Right atrium auricular region (tissue), 2 donors: ENCODE measurements at places on chromosomes 1 and 21. TPM values are rescaled to one million over a fixed set of nuclear protein-coding genes. Genes with fewer than 3 reads are reported as not detected.
A peak's percentile ranks its signal among the peaks of the same experiment; 100 is the strongest.

The SPRR1A gene
- total RNA-seq, result not detected

The LCE3D gene
- total RNA-seq, result not detected

The INSRR gene
- total RNA-seq, result not detected

GRCh38 chr1:35454616-35455015 lies 102.6 kb downstream of the KIAA0319L start:
- H3K4me1 ChIP-seq, result no peaks in the 10 kb centered on the region
- no peak for DNase-seq
- H3K27ac ChIP-seq, result no peak overlapping the region
- H3K27me3 ChIP-seq, result no peaks in the 10 kb centered on the region
- peaks cover 26% of the 10 kb centered on the region for H3K36me3 ChIP-seq
- H3K4me3 ChIP-seq, result no peak overlapping the region

DNA sequence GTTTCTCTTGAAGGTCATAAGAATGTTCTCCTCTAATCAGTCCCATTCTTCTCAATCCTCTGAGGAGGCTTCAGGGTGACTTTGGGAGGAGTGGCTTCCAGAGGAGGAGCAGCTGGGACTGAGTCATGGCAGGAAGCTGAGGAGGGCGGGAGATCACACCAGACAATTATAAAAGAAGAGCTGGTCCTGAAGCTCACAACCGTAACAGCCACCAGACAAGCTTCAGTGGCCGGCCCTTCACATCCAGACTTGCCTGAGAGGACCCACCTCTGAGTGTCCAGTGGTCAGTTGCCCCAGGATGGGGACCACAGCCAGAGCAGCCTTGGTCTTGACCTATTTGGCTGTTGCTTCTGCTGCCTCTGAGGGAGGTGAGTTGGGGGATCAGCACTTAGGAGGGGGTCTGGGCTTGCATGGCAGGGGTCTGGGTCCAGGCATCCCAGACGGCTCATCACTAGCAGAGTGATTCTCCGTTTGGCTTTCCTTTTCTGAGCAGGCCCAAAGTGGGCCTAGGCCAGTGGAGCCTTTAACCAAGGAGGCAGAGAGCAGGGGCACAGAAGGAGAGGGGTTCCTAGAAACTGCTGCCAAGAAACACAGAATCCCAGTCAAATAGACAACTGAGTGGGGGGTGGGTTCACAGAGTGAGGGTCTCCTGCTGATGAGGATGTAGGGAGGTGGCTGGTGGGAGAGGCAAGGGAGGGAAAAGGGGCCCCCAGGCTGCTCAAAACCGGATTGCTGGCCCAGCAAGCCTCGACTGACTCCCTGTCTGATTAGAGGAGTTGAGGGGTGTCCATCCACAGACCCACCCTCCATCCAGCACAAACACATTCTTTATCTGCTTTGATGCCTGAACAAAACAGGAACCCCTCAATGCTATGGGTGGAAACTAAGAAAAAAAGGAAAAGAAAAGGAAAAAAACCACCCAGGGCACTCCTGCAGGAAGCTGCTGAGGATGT lies at the start of gene ECM1:
Gene ECM1 (plus strand): TSS at position 198 of the 953 bp plus-strand sequence. CDS start 101 bp downstream, at position 299.
- peak within 1 kb of the TSS; percentile 84 for H3K27ac ChIP-seq
- no peaks in the 10 kb centered on the region for H3K27me3 ChIP-seq
- no peaks in the 10 kb centered on the region for H3K4me1 ChIP-seq

DNA sequence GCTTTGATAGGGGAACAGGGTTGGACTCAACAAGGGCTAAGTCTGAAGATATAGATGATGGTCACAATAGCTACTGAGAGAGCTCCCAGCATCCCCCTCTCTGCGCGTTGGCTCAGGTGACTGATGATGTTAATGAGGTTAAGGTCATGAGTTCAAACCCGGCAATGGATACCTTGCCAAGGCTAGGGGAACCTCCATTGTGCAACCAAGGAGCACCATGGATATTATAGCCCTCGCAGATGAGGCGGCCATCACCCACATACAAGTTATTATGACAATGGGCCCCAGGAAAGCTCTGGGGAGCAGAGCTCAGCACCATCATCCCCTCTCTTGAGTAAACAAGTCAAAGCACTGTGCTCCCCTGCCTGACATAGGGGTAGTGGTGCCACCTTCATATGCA lies 8.2 kb downstream of the KCNA2 start:
- H3K4me3 ChIP-seq, result no peak overlapping the region
- H3K4me1 ChIP-seq, result no peaks in the 10 kb centered on the region
- H3K27me3 ChIP-seq, result no peaks in the 10 kb centered on the region
- H3K27ac ChIP-seq, result no peak overlapping the region
- no peaks in the 10 kb centered on the region for H3K36me3 ChIP-seq
- no peak for DNase-seq

GRCh38 chr1:204571128-204571527 lies 54.9 kb downstream of the MDM4 start:
- no peak overlapping the region for H3K27ac ChIP-seq
- H3K4me3 ChIP-seq, result no peak overlapping the region
- H3K27me3 ChIP-seq, result no peaks in the 10 kb centered on the region
- H3K4me1 ChIP-seq, result peaks cover 14% of the 10 kb centered on the region
- DNase-seq, result no peak

GRCh38 chr1:109112652-109113285 lies 1.1 kb upstream of the ELAPOR1 start:
- peak; percentile 95 for DNase-seq
- H3K36me3 ChIP-seq, result no peaks in the 10 kb centered on the region
- no peak overlapping the region for H3K27ac ChIP-seq
- H3K27me3 ChIP-seq, result no peaks in the 10 kb centered on the region
- peaks cover 28% of the 10 kb centered on the region for H3K4me1 ChIP-seq

GRCh38 chr21:36463991-36464390 lies 15.9 kb downstream of the CLDN14 start:
- H3K27me3 ChIP-seq, result no peaks in the 10 kb centered on the region
- no peak overlapping the region for H3K27ac ChIP-seq
- no peaks in the 10 kb centered on the region for H3K36me3 ChIP-seq
- no peak overlapping the region for H3K4me3 ChIP-seq
- peaks cover 7% of the 10 kb centered on the region for H3K4me1 ChIP-seq

- H3K27me3 ChIP-seq, result no peaks in the 10 kb centered on the region
- no peak overlapping the region for H3K4me3 ChIP-seq
- no peak for DNase-seq
- H3K27ac ChIP-seq, result no peak overlapping the region
- H3K4me1 ChIP-seq, result no peaks in the 10 kb centered on the region
These were observed 61.3 kb downstream of the PTBP2 start for GRCh38 chr1:96782856-96783255.

- no peaks in the 10 kb centered on the region for H3K27me3 ChIP-seq
- DNase-seq, result no peak
- no peaks in the 10 kb centered on the region for H3K36me3 ChIP-seq
- H3K4me3 ChIP-seq, result no peak overlapping the region
These were observed 93.9 kb downstream of the TEX35 start for GRCh38 chr1:178606839-178607238.

- no peaks in the 10 kb centered on the region for H3K36me3 ChIP-seq
- peak overlapping the region; percentile 80 for H3K27ac ChIP-seq
- H3K4me3 ChIP-seq, result no peak overlapping the region
- no peak for DNase-seq
These were observed 25.6 kb downstream of the ALPL start for GRCh38 chr1:21534674-21535378.

GRCh38 chr1:84939151-84939550 lies 46.1 kb upstream of the LPAR3 start:
- DNase-seq, result no peak
- no peaks in the 10 kb centered on the region for H3K4me1 ChIP-seq
- no peaks in the 10 kb centered on the region for H3K36me3 ChIP-seq
- H3K27ac ChIP-seq, result no peak overlapping the region
- no peak overlapping the region for H3K4me3 ChIP-seq
- H3K27me3 ChIP-seq, result no peaks in the 10 kb centered on the region

DNA sequence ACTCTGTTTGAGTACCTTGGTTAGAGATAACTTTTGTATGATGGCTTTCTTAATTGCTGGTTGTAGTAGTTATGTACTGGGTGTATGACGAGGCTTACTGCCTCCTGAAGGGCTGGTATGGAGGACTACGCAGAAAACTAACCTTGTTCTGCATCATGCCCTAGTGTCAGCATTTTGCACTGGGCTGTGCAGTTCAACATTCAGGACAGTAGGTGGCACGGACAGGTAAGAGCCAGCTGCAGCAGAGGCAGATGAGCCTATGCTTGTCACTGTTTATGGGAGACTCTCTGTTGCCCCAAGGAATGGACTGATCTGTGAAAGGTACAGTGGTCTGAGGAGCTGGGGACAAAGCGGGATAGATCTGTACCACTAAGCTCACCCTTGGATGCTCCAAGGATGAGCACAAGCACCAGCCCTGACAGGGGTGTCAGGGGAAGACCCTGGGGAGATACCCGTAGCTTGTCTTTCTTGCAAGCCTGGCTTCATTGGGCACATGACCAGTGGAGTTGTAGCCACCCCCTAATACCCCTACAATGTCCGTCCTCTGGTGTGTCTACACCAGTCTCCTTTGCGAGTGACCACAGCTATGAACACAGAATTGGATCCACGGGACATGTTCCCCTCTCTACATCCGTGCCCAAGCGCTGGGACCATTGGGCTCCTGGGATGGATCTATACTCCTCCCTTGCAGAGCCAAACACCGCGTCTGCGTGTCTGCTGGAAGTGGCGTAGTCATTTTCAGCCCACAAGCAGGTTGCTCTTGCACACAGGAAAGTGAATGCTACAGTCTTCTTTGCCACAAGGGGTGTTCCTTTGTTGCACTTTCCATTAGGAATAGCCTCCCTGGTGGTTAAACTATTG lies 51.1 kb upstream of the CFHR3 start:
- H3K4me3 ChIP-seq, result no peak overlapping the region
- no peak overlapping the region for H3K27ac ChIP-seq

DNA sequence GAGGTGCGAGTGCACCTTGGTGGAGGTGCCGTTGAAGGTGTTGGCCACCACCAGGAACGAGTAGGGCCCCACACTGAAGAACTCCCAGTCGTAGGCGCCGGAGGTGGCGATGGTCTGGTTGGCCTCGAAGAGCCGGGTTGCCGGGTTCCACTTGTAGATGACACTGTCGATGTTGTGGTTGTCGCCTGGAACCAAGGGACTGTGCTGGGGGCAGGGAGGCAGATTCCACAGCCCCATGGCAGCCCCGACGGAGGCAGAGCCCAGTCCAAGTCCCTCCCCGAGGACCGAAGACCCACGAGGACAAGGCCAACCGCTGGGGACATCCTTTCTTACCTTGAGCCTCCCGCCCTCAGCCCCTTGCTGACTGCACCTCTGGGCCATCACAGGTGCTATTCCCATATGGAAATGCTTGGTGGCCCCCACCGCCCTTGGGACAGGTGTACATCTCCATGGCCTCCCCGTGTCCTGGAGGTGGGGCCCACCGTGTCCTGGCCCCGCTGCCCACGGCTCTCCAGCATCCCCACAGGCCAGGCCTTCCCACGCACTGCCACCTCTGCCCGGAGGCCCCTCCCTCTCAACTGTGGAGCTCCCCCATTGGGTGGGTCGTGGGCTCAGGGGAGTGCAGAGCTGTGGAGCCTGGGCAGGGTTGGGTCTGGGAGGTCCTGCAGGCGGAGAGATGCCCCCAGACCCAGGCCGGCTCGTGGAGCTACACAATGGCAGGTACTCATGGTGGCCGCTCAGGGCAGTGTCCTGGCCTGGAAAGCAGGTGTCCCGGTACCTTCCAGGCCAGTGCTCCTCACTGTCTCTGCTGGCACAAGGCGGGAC lies 17.9 kb downstream of the KRTAP10-1 start:
- DNase-seq, result no peak
- no peaks in the 10 kb centered on the region for H3K4me1 ChIP-seq
- no peak overlapping the region for H3K4me3 ChIP-seq
- H3K27ac ChIP-seq, result no peak overlapping the region

GRCh38 chr1:232548691-232549090 lies 81.2 kb downstream of the SIPA1L2 start:
- H3K27ac ChIP-seq, result no peak overlapping the region
- no peak for DNase-seq
- no peaks in the 10 kb centered on the region for H3K36me3 ChIP-seq
- no peak overlapping the region for H3K4me3 ChIP-seq
- H3K27me3 ChIP-seq, result no peaks in the 10 kb centered on the region
- no peaks in the 10 kb centered on the region for H3K4me1 ChIP-seq
